Regular cardiac myocyte (primary cell): ENCODE measurements at places on chromosomes 7 and 10. TPM values are rescaled to one million over a fixed set of nuclear protein-coding genes. Genes with fewer than 3 reads are reported as not detected.

The RASSF4 gene
- 6.1 and 20.6 TPM in 2 replicates for total RNA-seq

The TDRD1 gene
- total RNA-seq, result 1.9 and 5.1 TPM in 2 replicates

The LMTK2 gene
- 9.0 and 9.8 TPM in 2 replicates for total RNA-seq

The CRHR2 gene
- not detected in 2 replicates for total RNA-seq

The CUBN gene
- total RNA-seq, result 0.56 and 0.77 TPM in 2 replicates

The TMEM270 gene
- total RNA-seq, result not detected in 2 replicates

The GPR26 gene
- total RNA-seq, result not detected in 2 replicates

The ZSCAN25 gene
- 7.3 and 10.2 TPM in 2 replicates for total RNA-seq

The MKX gene
- total RNA-seq, result not detected in 2 replicates

The FAM237B gene
- under 0.01 TPM in 1 of 2 replicates, not detected in the other for total RNA-seq

The PVRIG gene
- total RNA-seq, result 0.19 TPM in 1 of 2 replicates, not detected in the other

The HOGA1 gene
- total RNA-seq, result 0.56 and 0.58 TPM in 2 replicates

The GNGT1 gene
- total RNA-seq, result under 0.01 TPM in 1 of 2 replicates, not detected in the other

The ZPBP gene
- not detected in 2 replicates for total RNA-seq

The TMEM184A gene
- total RNA-seq, result under 0.01 and 0.19 TPM in 2 replicates

The TEX47 gene
- not detected in 2 replicates for total RNA-seq

The PPP1R9A gene
- 0.56 and 0.77 TPM in 2 replicates for total RNA-seq

The MSANTD7 gene
- 18.9 and 27.4 TPM in 2 replicates for total RNA-seq

The TMED4 gene
- 96.8 and 235 TPM in 2 replicates for total RNA-seq

The TUBAL3 gene
- total RNA-seq, result under 0.01 TPM in 1 of 2 replicates, not detected in the other

The PAOX gene
- total RNA-seq, result 4.8 and 6.2 TPM in 2 replicates

The ITIH5 gene
- 0.19 and 1.4 TPM in 2 replicates for total RNA-seq

The PNPLA8 gene
- 34.3 and 42.0 TPM in 2 replicates for total RNA-seq

The ZNRF2 gene
- total RNA-seq, result 5.4 and 10.4 TPM in 2 replicates

The PAX4 gene
- not detected in 2 replicates for total RNA-seq

The CUZD1 gene
- total RNA-seq, result 0.28 and 0.38 TPM in 2 replicates

The SPDYE9 gene
- not detected in 2 replicates for total RNA-seq

The MSRB2 gene
- 9.2 and 14.9 TPM in 2 replicates for total RNA-seq

The CPA5 gene
- not detected in 2 replicates for total RNA-seq

The ACHE gene
- total RNA-seq, result under 0.01 and 0.28 TPM in 2 replicates

The TACR2 gene
- 0.19 and 0.85 TPM in 2 replicates for total RNA-seq

The TMEM140 gene
- total RNA-seq, result 5.0 and 18.6 TPM in 2 replicates

The SLC39A12 gene
- total RNA-seq, result not detected in 2 replicates

The SLC16A9 gene
- total RNA-seq, result 4.5 and 18.0 TPM in 2 replicates

The ITIH2 gene
- not detected in 2 replicates for total RNA-seq

The CFAP69 gene
- 1.2 and 9.0 TPM in 2 replicates for total RNA-seq

The CC2D2B gene
- under 0.01 and 0.19 TPM in 2 replicates for total RNA-seq

The STK32C gene
- total RNA-seq, result 6.8 and 6.9 TPM in 2 replicates

The NPSR1 gene
- not detected in 2 replicates for total RNA-seq

The FAM241B gene
- 0.19 and 0.56 TPM in 2 replicates for total RNA-seq

The RGS10 gene
- 37.5 and 40.5 TPM in 2 replicates for total RNA-seq

The EEF1AKMT2 gene
- total RNA-seq, result 19.4 and 29.7 TPM in 2 replicates

The TAC1 gene
- 0.28 TPM in 1 of 2 replicates, not detected in the other for total RNA-seq

The ETV1 gene
- total RNA-seq, result 14.1 and 16.7 TPM in 2 replicates

The FKBP6 gene
- not detected in 2 replicates for total RNA-seq

The NKX2-3 gene
- total RNA-seq, result not detected in 2 replicates
